ENCODE measurements at places on chromosomes 6 and 20. TPM values are rescaled to one million over a fixed set of nuclear protein-coding genes. Genes with fewer than 3 reads are reported as not detected.

GRCh38 chr6:35602133-35602946 lies 86.4 kb downstream of the FKBP5 start:
- no peak for DNase-seq

- DNase-seq = no peak
Measured at GRCh38 chr6:158661156-158661685, 11.4 kb downstream of the SYTL3 start.

DNA sequence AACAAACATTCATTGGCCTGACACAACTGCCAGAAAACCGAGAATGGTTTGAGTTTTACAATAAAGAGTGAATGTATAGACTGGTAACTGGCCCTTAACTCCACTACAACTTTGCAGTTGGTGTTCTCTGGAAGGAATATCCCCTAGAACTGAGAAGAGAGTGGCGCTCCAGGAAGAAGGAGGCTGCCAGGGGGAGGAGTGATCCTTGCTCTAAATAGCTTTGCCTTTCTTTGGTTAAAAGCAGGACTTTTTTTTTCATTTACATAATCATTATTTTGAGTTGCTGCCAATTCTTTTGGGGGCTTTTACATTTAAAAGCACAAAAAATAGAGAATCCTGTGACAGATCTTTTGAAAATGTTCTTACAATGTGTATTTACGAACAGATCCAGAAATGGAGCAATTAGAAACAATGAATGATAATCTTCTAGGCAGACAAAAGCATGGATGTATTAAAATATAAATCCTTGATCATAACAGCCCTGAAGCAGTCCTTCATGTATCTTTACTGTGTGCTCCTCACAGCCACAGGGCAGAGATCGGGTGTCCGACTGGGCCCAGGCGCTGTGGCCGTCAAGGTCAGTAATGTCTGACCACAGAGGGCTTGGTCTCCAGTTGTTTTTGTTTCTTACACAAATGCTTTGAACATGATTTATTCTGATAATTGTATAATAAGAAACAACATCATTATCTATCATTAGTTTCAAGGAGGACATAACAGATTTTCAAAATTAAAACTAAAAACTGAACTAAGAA lies 612.2 kb downstream of the HDGFL1 start:
- no peak for DNase-seq

- DNase-seq = no peak
Measured at GRCh38 chr6:20202699-20203302, 9.5 kb downstream of the MBOAT1 start.

DNA sequence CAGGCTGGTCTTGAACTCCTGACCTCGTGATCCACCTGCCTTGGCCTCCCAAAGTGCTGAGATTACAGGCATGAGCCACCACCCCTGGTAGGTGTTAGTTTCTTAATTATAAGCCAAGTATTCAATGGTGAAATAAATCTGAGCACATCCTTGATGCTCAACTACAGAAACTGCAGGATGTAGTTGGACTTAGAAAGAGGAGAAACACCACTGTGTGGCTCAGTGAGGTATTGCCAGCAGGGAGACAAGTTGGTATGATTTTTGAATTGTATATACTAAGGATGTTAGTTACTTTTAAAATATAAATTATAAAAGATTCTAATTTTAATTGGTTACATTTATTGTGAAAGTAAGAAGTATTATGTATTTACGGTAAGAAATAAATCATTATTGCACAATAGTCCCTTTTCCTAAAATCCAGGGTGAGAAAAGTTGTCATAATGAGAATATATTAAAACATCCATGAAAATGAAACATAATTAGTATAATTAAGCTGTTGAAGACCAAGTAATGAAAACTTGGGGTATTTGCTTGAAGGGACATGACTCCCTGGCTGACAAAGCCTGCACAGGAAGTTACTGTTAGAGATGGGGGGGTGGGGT lies 17.6 kb downstream of the SLC18B1 start:
- no peak for DNase-seq

PRR18 gene
- polyA plus RNA-seq = not detected

TBC1D20 gene
- polyA plus RNA-seq = 45.6 TPM

All from AG04450 (cell line).